ENCODE measurements at places on chromosomes 7 and 10.

DNA sequence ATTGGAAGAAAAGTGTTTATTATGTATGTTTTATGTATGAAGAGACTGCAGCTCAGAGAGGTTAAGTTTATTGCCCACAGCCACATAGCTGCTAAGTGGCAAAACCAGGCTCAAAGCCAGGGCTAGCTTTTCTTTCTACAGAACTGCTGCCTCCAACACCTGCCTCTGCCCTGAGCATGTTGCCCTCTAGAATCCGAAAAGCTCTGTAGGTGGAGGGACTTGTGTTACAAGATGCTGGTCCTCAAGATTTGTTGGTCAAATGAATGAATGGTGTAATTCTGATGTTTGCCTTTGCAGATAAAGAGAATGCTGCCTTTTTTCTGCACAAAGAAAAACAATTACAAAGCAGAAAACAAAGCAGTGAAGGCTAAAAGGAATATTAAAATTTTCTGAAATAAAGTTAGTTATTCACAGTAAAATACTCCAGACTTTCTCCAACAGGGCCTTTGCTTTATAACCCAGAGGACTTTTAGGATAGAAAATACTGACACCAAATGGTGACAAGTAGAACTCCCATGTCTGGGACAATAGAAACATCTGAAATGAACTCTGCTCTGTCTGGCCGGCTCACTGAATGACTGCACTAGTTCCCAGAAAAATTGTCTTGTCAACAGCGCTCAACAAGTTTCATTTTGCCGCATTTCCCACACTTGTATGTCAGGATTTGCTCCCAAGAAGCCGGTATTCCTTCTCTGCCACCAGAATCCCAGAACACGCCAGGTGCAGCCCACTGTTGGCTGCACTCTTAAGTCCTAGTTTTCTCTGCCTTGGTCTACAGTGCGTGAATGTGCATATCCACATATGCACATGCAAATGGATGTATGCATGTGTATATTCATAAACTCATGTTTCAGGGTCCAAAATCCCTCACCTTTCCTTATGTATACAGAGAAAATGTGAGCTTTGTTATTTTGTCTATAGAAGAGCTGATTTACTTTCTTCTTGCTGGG is 11.0 kb upstream of the DNTT start:
- no peak for DNase-seq

GRCh38 chr7:28573651-28574301 is 161.5 kb downstream of the CREB5 start:
- DNase-seq: no peak

DNA sequence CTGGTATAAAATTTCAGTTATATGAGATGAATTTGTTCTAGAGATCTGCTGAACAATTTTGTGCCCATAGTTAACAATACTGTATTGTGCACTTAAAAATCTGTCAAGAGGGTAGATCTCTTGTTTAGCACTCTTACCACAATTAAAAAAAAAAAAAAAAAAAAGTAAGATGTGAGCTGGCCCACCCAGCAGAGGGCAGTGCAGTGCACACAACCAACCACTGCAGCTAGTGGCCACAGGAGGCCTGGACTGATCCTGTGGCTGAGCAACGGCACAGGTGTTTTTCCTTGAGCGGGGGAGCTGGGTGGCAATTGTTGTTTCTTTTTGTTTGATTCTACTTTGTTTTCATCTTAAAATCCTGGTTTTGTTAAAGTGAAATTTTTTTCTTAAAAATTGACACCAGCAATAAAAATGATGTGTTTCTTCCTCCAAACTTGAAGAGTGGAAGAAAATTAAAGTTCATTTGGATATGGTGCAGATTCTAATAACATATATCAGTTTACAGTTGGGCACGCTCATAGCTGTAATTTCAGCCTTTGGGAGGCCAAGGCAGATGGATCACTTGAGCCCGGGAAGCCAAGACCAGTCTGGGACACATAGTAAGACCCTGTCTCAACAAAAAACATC is 171.1 kb upstream of the TBX20 start:
- DNase-seq: no peak

DNA sequence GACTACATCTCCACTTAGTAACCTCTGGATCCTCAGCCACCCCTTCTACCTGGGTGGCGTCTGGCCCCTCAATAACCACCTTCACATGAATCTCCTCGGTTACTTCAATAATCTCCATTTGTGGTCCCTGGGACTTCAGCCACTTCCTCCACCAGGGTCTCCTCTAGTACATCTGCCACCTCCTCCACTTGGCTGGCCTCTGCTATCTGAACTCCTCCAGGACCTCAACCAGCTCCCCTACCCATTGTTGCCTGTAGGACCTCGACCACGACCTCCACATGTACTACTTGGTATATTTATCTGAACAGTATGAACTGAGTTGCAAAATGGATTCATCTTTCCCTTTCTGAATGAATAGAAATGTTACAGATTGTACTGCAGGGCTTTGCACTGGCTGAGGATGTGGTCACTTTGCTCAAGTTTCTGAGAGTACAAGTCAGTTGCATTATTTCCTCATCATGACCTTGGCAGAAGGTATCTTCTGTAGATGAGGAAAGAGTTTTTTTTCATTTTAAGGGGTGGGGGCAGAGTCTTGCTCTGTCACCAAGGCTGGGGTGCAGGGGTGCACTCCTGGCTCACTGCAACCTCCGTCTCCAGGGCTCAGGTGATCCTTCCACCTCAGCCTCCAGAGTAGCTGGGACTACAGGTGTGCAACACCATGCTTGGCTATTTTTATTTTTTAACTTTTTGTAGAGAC is 36.0 kb downstream of the MAT1A start:
- no peak for DNase-seq

GRCh38 chr7:37309493-37309892 is 139.2 kb downstream of the ELMO1 start:
- no peak for DNase-seq

DNA sequence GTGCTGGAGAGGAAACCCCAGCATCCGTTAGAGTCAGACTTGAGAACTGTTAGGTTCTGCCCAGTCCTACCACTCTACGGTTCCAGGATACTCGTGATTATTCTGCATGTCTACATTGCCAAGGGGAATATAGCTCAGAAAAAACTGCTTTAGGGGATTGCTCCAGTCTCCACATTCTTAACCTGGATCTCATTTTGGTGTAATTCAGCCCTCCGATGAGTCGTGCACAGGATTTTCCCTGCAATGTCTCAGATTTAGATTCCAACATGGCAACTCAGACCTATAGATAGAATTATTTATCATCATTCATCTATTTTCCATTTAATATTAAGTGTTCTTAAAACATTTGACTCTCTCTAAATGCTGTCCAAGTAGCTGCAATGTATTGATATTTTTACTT is 121.1 kb upstream of the ZEB1 start:
- DNase-seq: no peak

DNA sequence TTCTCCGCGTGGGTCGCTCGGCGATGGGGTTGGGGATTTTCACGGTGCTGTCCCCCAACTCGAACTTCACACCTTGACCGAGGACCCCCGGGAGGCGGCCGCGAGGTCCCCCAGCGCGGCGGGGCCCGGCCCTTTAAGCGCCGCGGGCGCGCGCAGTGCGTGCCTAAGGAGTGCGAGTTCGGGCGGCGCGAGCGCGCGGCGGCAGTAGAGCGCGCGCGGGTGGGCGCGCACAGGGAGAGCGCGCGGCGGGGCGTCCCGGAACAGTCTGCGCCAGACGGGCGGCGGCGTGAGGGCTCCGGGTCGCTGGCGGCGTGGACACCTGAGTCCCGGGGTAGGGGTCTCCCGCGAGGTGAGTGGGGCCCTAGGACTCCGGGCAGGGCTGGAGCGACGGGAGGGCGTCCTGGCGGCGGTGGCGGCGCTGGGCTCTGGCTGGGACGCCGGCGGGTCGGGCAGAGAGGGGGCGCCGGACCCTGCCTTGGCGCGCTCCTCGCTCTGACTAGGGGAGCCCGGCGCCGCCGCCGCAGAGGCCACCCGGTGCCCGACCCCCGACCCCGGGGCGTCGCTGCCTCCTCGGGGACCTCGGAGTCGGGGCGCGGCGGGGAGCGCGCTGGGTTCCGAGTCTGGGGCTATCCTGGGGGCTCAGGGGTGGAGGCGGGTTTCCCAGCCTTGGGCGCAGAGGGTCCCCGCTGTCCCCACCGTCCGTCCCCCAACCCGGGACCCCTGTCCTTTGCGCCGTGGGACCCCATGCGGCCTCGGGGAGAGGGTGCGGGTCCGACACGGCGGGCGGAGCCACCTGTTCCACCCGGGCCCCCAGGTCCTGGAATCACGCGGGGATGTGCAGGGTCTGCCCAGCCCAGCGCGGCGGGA is at the start of gene PROSER2:
TSS of gene PROSER2 (plus strand) at position 235 of the 867 bp plus-strand sequence. CDS start 28,722 bp downstream, outside the sequence.
- peak; percentile 9 for DNase-seq

DNA sequence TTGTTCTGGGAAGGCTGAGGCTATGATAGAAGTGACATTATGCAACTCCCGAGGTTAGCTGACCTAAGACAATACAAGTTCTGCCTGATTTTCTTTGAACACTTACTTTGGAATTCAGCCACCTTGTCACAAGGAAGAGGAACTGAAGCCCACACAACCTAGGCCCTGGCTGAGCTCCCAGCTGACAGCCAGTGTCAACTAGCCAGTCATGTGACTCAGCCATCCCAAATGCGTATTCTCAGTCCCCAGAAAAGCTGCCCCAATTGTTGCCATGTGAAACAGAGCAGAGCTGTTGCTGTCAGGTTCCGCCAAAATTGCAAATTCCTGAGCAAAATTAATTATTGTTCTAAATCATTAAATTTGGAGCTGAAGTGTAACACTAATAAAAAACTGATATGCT is 1010.0 kb downstream of the XPNPEP1 start:
- DNase-seq: no peak

DNA sequence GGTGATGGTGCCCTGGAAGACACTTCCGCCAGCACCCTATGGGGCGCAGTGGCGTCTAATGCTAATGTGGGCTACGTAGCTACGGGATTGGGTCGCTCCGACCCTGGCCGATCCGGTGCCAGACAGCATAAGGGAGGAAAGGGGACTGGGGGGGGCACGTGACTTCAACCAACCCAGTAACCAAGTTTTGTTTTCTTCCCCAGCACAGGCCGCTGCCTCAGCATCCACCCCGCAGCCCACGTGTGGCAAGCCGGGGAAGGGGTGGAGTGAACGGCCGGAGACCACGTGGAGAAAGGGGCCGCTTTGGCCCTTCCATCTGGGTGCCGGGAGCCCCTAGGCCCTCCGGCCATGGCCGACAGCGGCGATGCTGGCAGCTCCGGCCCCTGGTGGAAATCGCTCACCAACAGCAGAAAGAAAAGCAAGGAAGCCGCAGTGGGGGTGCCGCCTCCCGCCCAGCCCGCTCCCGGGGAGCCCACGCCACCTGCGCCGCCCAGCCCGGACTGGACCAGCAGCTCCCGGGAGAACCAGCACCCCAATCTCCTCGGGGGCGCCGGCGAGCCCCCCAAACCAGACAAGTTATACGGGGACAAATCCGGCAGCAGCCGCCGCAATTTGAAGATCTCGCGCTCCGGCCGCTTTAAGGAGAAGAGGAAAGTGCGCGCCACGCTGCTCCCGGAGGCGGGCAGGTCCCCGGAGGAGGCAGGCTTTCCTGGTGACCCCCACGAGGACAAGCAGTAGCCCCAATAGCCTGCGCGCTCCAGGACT is 2.5 kb downstream of the PRR15 start:
- no peak for DNase-seq

DNA sequence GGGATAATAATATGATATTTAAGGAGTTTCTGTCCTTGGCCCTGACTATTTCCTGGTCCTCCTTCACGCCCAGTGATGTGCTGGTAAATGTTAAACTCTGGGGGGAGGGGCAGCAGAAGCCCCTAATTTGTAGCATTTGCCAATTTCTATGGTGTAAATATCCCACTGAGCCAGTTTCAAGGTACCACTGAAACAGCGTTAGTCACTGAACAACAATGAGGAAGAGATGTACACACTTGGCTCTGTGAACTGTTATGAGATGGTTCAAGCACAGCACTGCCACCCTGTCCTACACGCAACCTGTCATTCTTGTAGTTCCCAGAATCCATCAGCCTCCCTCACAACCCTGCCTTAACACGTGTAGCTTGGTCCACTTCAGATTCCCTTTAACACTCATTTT is 39.8 kb downstream of the MET start:
- no peak for DNase-seq

- no peak for DNase-seq
These were observed 6.7 kb downstream of the CALN1 start for GRCh38 chr7:72405418-72405817.

GRCh38 chr7:108062250-108063014 is 59.5 kb upstream of the LAMB1 start:
- no peak for DNase-seq

All from NCI-H1048 (cell line).